ENCODE measurements at places on chromosomes 2 and 18.

- DNase-seq: no peak
Observed at GRCh38 chr18:79775441-79776221, 22.1 kb upstream of the KCNG2 start.

DNA sequence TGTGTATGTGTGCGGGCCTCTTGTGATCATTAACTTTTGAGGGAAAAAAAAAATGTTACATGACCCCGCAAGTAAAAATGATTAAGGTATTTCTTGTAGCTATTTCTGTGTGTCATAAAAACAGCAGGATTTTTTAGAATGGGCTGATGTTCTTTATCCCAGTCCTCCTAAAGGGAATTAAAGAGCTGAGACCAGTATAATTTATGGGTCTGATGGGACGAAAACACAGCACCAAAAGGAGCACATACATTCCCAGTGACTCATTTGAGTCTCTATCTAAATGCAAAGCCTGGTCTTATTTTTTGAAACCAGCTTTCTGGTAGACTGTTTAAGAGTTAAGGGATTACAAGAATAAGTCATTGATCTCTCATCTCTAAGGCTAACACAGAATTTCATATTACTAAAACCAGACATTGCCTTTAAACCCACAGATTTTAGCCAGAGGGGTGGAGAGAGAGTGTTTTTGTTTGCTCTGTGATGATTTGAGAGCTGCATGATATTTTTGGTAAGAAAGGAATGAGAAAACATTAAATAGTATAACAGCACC lies 342.3 kb upstream of the EPHA4 start:
- no peak for DNase-seq

- no peak for DNase-seq
Observed at GRCh38 chr2:138021154-138021553, 56.9 kb downstream of the HNMT start.

GRCh38 chr18:2050702-2051201 lies 520.6 kb downstream of the METTL4 start:
- no peak for DNase-seq

DNA sequence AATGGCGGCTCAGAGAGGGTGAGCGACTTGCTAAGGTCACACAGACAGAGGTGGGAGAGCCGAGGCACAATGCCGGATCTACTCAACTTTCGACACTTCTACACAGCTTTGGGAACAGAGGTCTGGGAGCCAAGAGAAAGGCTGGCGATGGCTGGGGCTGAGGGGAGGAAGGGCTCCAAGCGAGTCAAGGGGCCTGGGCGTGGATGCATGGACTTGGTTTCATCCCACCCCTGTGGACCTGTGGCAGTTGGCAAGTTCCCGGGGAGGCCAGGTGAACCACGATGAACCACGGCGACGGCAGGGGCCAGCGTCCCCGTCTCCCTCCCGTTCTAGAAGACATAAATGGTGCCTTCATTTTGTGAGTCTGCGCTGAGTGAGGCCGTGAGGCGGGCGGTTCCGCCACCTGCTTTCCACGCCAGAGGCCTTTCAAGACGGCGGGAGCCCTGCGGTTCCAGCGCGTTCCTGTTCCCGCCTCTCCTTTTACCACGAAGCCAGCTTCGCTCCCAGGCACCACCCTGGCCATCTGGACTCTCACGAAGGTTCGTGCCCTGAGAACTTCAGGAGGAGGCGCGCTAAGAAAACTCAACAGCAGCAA lies 46.7 kb downstream of the EDAR start:
- DNase-seq: no peak

Measured in stimulated activated CD4-positive, alpha-beta T cell treated with anti-CD3 and anti-CD28 coated beads, TNF-alpha, amount 100 ng/mL, for 24 hours (primary cell).